Fibroblast of lung (primary cell): ENCODE measurements at places on chromosomes 2 and 18.

GRCh38 chr2:188512456-188512855 lies 220.8 kb downstream of the GULP1 start:
- DNase-seq: peak; percentile 63

- DNase-seq: no peak
Measured at GRCh38 chr2:11245322-11245721, 90.1 kb downstream of the SLC66A3 start.

DNA sequence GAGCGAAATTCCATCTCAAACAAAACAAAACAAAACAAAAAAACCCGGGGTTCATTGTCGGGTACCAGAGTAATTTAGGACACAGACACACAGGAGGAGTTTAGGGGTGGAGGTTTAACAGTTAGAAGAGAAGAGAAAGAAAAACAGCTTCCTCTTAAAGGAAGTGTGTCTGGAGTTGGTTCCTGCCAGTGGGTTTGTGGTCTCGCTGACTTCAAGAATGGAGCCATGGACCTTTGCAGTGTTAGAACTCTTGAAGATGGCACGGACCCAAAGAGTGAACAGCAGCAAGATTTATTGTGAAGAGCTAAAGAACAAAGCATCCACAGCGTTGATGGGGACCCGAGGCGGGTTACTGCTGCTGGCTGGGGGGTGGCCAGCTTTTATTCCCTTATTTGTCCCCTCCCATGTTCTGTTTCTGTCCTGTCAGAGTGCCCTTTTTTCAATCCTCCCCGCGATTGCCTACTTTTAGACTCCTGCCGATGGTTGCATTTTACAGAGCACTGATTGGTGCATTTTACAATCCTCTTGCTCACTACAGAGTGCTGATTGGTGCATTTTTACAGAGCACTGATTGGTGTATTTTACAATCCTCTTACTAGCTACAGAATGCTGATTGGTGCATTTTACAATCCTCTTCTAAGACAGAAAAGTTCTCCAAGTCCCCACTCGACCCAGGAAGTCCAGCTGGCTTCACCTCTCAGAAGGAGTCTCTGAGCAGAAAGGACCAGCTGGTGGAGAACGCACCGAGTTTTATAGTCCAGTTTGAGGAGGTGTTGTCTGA lies 28.7 kb upstream of the ATP8B1 start:
- no peak for DNase-seq

- no peak for DNase-seq
Measured at GRCh38 chr18:13245481-13246000, 27.0 kb downstream of the LDLRAD4 start.

DNA sequence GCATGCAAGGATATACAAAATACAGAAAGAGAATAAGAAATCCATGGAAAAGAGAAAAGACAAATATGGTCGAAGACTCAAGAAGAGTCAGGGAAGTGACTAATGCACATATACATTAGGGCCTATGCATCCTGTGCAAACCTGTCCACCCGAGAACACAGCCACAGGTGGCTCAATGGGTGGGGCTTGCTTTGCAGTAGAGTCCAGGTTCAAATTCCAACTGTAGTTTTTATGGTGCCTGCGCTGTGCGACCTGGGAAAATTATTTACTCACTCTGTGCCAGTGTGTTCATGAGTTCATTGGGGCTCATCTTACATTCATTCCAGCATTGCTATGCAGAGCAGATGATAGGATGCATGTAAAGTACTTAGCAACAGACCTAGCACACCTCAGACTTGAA lies 244.7 kb downstream of the CTNNA2 start:
- DNase-seq: no peak

- DNase-seq: no peak
Measured at GRCh38 chr18:3252843-3253242, 5.2 kb downstream of the MYL12A start.

DNA sequence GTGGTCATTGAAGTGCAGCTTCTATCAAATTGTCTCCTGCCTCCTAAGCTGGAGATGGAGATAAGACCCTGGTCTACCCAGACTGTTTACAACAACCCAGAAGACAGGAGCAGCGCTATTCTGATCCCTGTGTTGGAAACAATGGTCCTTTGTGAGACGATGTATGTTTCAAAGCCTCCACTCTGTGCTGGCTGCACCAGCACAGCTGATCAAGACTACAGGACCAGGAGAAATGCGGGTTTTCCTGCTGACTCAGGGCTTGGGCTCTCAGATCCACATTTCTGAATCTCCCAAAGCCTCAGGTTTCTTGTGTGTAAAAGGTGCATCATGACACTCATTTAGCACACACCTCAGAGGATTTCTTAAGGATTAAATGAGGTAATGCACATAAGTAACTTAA lies 92.0 kb downstream of the POU3F3 start:
- no peak for DNase-seq

- no peak for DNase-seq
Measured at GRCh38 chr18:23851470-23852002, 162.3 kb downstream of the LAMA3 start.

GRCh38 chr2:143719406-143719805 lies 590.2 kb downstream of the ARHGAP15 start:
- DNase-seq: peak; percentile 42
